ENCODE measurements at places on chromosomes 1 and 21. TPM values are rescaled to one million over a fixed set of nuclear protein-coding genes. Genes with fewer than 3 reads are reported as not detected.

Gene RHOU
- 1.2 TPM for total RNA-seq

Gene CD84
- total RNA-seq: not detected

Gene CR1L
- total RNA-seq: not detected

Gene CYP2J2
- total RNA-seq: 1.8 TPM

Gene KRTAP19-1
- not detected for total RNA-seq

Gene OR11L1
- not detected for total RNA-seq

Gene TMEM69
- total RNA-seq: 32.3 TPM

Gene C1orf74
- 5.0 TPM for total RNA-seq

Gene XKR8
- 5.9 TPM for total RNA-seq

Gene PRAMEF1
- total RNA-seq: not detected

Gene CLCA2
- not detected for total RNA-seq

Gene CD244
- not detected for total RNA-seq

Gene OR2M7
- total RNA-seq: not detected

Gene GRHL3
- not detected for total RNA-seq

Gene ST6GALNAC5
- not detected for total RNA-seq

Gene KRTAP20-1
- total RNA-seq: not detected

Gene GPR25
- total RNA-seq: not detected

Gene YBX1
- total RNA-seq: 1,576 TPM

Gene ACKR1
- total RNA-seq: not detected

Gene TDRD10
- total RNA-seq: not detected

Gene CELA2B
- total RNA-seq: not detected

Gene DIRAS3
- 0.94 TPM for total RNA-seq

Gene ZMYND12
- total RNA-seq: 0.28 TPM

Gene SYCP1
- total RNA-seq: 0.41 TPM

Gene ADGRL4
- not detected for total RNA-seq

Gene KCNJ15
- not detected for total RNA-seq

Gene RPL11
- total RNA-seq: 1,180 TPM

Gene TAS1R1
- total RNA-seq: not detected

Gene KLF17
- not detected for total RNA-seq

Gene COP1
- total RNA-seq: 35.8 TPM

Gene NRIP1
- 15.4 TPM for total RNA-seq

Gene TRIM58
- not detected for total RNA-seq

Gene S100A7A
- not detected for total RNA-seq

Gene FCRL5
- total RNA-seq: not detected

Gene SELL
- total RNA-seq: not detected

Gene COL8A2
- 0.24 TPM for total RNA-seq

Gene CAPN2
- 131 TPM for total RNA-seq

Gene NR1I3
- total RNA-seq: not detected

Gene MTF2
- total RNA-seq: 68.7 TPM

Gene MACF1
- 265 TPM for total RNA-seq

Gene RNF223
- total RNA-seq: not detected

Gene OPRD1
- 0.79 TPM for total RNA-seq

Gene OR2AJ1
- total RNA-seq: not detected

Gene OTUD3
- total RNA-seq: 33.9 TPM

Gene NRAS
- 79.1 TPM for total RNA-seq

Gene CAPZB
- total RNA-seq: 214 TPM

Gene FCRL4
- not detected for total RNA-seq

Gene FBXO44
- 28.2 TPM for total RNA-seq

Gene ELAPOR1
- 0.17 TPM for total RNA-seq

Gene COL11A1
- 0.31 TPM for total RNA-seq

Gene KCNQ4
- total RNA-seq: 1.4 TPM

Gene OR6N1
- not detected for total RNA-seq

Gene SH2D2A
- 3.5 TPM for total RNA-seq

Gene SH2D1B
- 0.11 TPM for total RNA-seq

Gene TCHH
- total RNA-seq: 0.24 TPM

Gene GSTM3
- total RNA-seq: 72.2 TPM

Gene AHDC1
- total RNA-seq: 34.2 TPM

Gene PPIH
- total RNA-seq: 79.0 TPM

Measured in A673 (cell line).